NCI-H524 treated with DMSO at 0.1 percent for 48 hours (cell line): ENCODE measurements at places on chromosomes 4 and X.
A peak's percentile ranks its signal among the peaks of the same experiment; 100 is the strongest.

- no peak for DNase-seq
Observed at GRCh38 chrX:66017659-66018170, 22.2 kb downstream of the VSIG4 start.

GRCh38 chr4:91058345-91058744, 931.2 kb downstream of the CCSER1 start:
- no peak for DNase-seq

DNA sequence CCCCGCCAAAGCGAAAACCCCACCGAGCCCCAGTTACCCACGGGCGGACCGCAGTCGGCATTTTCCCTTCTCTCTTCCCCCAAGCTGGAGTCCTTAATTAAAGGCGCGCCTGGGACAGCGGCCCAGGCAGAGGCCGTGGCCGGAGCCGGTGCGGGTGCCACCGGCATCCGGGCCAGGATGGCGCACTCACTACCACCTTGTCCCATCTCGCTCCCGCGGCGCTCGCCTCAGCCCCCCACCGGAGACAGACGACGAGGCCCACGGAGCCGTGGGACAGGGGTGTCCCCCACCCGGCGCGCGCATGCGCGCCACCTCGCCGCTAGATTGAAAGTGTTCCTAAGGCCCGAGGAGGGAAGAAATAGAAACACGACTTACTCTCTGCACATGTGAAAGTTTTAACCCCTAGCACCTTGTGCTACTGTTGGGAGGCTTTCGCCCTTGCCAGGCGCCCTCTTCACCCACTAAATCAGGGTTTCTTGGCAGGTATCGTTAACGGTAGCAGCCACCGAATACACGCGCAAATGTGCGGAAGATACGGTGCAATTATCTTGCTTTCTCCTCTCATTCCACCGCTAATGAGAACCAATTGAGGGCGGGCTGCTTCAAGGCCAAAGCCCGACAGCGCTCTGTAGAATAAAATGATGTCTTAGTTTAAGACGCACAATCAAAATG, 64.3 kb upstream of the CCDC160 start:
- peak; percentile 6 for DNase-seq

GRCh38 chr4:17077105-17077504, 178.7 kb upstream of the LDB2 start:
- DNase-seq, result no peak

DNA sequence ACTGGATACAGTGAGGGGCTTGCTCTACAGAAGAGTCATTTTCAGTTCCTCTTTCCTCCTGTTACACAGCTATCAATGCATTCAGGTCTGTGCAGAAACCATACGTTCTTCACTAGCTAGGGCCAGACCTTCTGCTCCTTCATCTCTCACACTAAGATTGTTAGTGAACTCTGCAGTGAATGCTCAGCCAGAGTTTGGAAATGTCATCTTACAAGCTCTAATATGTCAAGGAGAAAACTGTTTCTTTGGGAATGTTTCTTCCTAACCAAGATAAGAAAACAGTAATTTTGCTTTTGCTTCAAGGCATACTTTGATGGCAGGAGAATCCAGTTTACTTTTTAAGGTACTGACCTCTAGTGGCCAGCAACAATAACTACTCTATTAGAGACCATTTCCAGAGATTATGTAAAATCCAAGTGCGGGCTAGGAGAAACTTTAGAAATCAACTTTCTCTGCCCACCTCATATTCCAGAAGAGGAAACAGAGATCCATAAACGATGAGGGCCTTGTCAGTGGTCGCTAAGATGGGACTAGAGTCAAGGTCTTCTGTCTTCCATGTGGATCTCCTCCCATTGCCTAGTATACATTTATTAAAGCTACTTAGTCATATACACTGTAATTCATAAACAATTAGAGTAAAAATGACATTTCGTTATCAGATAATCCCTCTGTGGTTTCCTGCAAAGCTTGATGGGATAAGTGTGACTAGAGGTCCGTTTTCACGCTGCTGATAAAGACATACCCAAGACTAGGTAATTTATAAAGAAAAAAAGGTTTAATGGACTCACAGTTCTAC, 12.1 kb upstream of the CC2D2A start:
- no peak for DNase-seq

- DNase-seq, result no peak
Observed at GRCh38 chrX:114038358-114038757, 545.5 kb upstream of the HTR2C start.

DNA sequence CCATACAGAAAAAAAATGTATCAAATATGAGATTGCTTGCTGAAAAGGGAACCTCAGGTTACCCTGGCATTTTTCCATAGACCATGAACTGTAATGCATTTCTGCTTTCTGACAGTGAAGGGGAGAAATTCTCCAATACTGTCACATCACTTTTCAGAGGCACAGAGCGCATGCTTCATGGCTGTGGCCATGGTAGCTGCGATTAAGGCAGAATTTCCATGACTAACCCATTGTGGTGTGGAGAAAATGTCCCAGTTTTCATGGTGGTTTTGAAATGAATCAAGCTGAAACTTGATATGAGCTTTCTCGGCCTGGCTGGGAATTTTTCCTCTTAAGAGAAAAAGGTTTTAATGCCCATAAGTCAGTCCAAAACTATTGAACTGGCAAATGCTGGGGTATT, 39.5 kb upstream of the MAP3K15 start:
- no peak for DNase-seq

DNA sequence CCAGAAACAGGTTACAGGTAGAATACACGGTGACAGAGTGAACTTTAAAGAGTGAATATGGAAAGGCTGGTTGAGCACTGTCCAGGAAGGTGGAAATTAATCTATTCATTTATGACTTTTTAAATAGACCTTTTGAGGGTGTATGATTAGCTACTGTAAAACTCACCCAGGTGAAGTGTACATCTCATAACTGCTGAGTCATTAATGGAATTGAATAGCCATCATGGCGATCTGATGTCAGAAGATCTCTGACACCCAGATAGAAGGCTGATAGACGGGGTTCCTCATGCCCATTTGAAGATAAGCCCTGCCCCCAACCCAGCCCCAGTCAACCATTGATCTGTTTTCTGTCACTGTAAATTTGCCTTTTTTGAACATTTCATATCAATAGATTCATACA, 84.0 kb downstream of the PRSS12 start:
- DNase-seq, result no peak

- DNase-seq, result no peak
Observed at GRCh38 chr4:155040031-155040430, 168.4 kb upstream of the NPY2R start.

DNA sequence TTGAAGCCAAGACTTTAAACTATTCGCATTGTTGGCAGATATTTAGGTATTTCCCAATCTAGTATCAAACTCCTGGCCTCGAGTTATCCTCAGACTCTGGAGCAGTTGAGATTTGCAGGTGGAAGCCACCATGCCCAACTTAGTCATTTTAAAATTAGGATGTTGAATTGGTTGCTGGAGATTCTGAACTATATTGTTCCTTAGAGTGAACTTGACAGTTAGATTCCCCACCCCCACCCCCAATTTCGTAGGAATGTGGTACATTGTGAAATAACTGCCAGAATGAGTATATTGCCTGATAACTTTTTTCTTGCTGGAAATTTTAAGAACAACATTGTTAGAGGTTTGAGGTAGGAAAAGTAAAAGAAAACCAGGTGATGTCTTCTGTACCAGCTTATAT, 2.3 kb downstream of the NOCT start:
- no peak for DNase-seq

DNA sequence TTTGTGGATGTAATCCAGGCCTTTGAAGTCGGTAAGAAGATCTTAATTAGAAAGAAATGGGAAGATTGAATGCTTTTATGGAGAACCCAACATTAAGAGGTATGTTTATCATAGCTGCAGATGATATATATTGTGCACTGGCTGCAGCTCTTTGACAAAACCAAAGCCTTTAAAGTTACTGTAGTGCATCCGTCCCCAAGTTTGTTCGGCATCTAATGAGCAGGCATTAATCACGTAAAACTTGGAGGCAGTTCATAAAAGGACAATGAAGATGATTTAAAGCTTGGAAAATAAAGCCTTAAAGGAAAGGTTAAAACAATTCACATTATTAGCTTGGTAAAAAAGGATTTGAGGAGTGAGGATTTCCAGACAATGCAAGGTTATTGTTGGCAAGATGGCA, 150.8 kb upstream of the ARX start:
- DNase-seq, result no peak

- DNase-seq, result no peak
Observed at GRCh38 chrX:36626898-36627297, 381.3 kb upstream of the FAM47C start.

- no peak for DNase-seq
Observed at GRCh38 chr4:169033660-169034059, 23.6 kb upstream of the CBR4 start.
